NCI-H2081 (cell line): ENCODE measurements at places on chromosomes 2 and 18.

- no peak for DNase-seq
Measured at GRCh38 chr2:222499226-222499625, 74.9 kb downstream of the SGPP2 start.

DNA sequence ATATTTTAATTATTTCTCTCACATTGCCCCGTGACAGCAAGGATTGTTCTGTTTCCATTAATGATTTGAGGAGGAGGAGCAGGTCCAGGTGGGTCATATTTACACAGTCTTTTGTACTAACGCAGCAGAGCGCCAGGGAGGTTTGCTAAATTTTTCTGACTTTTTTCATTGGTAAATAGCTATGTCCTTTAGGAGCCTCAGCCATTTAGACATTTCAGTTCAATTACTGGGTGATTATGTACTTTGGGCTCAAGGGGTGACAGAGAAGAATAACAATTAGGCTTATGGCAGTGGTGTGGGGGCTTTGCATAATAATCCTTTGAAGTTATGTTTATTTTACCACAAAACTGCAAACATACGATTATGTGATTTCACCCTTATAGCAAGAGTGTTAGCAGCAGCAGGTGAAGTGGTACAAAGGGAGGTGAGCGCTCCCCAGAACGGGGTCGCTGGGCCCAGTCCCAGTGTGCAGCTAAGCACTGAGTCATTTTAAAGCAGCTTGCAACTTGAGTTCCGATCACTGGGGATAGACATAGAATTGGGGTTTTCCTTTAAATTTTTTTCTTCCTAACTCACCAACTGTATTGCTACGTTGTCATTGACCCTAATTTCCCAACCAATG, 80.3 kb downstream of the TSHZ1 start:
- DNase-seq: peak; percentile 94

GRCh38 chr2:12723736-12724463, 7.2 kb downstream of the TRIB2 start:
- DNase-seq: no peak

DNA sequence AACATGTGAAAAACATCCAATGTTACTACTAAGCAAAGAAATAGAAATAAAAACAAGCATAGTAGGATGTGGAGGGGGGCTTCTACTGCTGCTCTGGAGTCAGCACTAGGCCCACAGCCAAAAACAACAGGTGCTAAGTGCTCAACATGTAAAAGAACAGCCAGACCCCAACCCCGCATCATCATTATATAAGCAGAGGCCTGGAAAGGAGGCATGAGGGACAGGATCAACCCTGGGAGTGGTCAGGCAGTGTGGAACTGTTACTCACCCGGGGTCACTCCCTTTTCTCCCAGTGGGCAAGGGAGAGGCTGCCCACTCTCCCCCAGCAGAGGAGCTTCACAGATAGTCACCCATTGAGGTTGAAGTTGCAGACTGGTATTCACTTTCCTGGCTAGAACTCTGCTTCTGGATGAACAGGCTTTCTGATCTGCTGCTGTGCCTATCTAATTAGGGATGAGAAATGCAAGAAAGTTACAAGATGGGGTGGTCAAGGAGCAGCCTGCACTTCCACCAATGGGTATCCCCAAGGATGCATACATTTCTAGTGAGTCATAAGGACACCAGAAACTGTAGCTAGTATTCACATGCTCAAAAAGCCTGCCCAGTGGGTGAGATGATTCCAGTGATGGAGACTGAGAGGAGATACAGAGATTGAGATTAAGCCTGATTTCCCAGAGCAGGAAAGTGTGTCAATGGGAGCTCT, 480.1 kb upstream of the TCF4 start:
- no peak for DNase-seq

DNA sequence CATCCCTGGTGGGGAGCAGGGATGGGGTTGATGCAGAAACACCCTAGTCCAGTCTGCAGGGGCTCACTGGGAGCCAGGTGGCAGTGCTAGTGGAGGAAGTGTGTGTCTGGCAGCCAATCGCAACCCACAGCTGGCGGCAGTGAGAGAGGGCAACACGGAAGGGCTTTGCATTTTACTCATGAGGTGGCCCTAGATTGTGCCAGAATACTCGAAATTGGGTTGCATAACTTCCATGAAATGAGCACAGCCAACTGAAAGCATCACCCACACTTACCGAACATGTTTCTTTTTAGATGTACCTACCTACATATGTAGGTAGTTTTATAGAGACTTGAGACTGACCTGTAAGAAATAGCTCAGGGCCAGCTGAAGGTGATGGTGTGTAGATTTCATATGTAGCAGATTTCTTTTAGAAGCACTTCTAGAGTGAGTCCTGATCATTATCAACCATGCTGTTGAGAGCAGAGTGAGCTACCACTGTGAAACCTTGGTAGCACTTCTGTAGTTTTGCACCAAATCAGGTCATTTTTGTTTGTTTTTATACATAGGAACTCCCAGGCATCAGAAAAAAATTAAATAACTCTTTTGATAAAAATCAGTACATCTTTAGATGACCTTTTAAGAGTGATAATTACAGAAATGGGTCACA, 13.0 kb downstream of the IL18R1 start:
- no peak for DNase-seq

DNA sequence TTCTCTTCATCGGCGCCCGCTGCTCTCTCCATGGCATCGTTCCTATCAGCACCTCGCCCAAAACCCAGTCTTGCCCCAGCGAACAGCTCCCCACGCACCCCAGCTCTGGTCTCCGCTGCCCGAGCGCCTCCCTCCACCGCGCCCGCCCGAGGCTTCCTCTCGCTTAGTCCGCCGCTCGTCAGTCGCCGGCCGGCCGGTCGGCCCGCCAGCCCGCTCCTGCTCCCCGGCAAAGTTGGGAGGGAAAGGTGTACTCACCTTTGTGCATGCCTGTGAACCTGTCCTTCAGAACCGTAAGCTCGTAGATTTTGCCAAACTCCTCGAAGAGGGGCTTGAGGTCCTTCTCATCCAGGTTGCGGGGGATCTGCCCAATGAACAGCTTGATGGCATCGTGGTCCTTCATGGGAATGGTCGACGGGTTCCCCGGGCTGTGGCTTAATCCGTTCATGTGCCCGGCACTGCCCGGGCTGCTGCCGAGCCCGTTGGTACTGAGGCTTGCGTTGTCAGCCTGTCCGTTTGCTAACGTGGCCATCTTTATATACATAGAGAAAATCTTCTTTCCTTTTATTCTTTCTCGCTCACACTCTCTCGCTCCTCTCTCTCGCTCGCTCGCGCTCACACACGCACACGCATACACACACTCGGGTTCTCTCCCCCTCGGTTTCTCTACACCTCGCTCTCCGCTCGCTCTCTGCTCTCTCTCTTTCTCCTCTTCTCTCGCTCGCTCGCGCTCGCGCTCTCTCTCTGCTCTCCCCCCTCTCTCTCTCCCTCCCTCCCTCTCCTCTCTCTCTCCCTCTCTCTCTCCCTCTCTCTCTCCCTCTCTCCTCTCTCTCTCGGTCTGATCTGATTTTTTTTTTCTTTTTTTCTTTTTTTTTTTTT, at the start of gene CELF4:
Gene CELF4 (minus strand): TSS at position 698 of the 876 bp plus-strand sequence.
- DNase-seq: peak; percentile 73

GRCh38 chr2:141417246-141417797, 713.5 kb downstream of the LRP1B start:
- no peak for DNase-seq

GRCh38 chr2:239000500-239001073, 152.7 kb downstream of the TWIST2 start:
- no peak for DNase-seq

GRCh38 chr2:218395826-218396687, 3.6 kb upstream of the CTDSP1 start:
- peak; percentile 93 for DNase-seq

DNA sequence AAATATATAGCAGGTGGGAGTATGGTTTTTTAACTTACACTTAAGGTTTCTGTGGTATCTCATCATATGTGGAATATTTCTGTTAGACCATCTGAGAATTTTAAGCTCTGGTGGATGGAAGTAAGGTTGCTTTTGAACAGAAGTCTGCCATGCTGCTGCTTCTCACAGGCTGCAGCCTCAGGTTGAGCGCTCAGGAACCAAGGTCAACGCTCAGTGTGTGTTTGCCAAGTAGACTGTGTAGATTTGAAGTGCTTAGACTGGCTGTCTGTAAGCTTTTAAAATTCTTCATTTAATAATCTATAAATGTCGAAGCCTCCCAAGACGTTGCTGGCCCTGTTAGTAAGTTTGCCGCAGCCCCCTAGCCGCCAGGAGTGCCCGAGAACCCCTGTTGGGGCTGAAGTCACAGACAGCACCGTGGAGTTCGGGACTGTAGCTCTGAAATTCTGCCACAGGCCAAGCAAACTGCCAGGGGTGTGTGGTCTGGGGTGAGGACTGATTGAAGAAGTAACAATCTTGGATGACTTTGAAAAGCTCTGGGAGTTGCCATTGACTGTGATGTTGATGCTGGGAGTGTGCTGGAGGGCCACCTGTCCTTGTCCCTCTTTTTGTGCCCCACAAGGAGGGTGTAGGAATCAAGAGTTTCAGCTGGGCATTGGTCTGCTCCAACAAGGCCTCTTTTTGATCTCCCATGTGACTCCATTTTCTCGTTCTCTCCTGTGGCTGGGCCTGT, 26.9 kb downstream of the INPP4A start:
- no peak for DNase-seq

- DNase-seq: no peak
Measured at GRCh38 chr2:238841542-238842164, 6.2 kb upstream of the TWIST2 start.

DNA sequence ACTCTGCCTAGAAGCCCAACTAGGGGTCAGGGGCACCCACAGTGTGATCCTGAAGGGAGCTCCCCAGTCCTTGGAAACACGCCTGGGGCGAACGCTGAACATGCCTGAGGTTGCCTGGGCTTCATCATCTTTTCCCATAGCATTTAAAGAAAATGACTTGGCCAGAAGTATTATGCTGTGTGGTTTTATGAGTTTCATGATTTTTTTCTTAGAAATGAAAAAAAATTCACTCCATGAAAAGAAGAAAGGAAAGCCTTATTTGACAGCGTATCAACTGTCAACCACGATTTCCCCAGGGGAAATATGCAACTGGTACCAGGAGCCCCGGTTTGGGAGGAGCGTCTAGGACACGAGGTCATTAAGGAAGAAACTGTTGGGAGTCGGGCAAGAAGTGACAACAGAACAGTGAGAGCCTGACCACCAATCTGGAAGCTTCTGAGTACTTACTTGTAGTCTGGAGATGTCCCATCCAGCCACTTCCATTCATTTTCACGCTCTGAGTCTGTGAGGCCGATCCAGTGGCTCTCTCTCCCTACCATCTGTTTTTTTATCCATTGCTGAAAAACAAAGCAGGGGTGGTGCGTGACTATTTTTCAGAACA, 63.5 kb upstream of the THOC1 start:
- no peak for DNase-seq

GRCh38 chr2:67572721-67573435, 175.7 kb downstream of the ETAA1 start:
- no peak for DNase-seq

GRCh38 chr2:234203135-234203984, 152.9 kb downstream of the SPP2 start:
- DNase-seq: no peak

GRCh38 chr2:180359522-180360282, 352.6 kb upstream of the CWC22 start:
- DNase-seq: no peak

DNA sequence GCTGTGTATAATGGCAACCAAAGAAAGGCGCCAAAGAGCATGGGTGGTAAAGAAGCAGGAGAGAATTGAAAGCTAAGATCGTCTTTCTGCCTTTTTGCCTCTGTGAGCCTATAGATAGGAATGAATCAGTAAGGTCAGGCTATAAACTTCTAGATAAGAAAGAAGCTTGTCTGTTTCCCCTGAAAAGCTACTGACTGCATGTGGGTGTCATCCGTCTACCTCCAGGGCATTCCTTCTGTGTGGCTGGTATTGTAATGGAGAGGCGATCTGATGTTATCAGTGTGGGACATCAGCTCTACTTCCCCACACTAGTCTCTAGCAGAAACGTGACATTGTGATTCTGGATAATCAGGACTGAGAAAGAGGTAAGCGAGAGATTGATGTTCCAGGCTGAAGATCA, 63.4 kb upstream of the PLA2R1 start:
- DNase-seq: no peak

- no peak for DNase-seq
Measured at GRCh38 chr2:86172610-86173009, 22.7 kb downstream of the IMMT start.

- DNase-seq: no peak
Measured at GRCh38 chr2:144358979-144359541, 160.9 kb downstream of the ZEB2 start.

- no peak for DNase-seq
Measured at GRCh38 chr18:77006305-77007175, 126.0 kb downstream of the MBP start.

- no peak for DNase-seq
Measured at GRCh38 chr2:29068513-29068912, 5.8 kb downstream of the PCARE start.

- DNase-seq: no peak
Measured at GRCh38 chr2:120736624-120737339, 1.1 kb downstream of the GLI2 start.

GRCh38 chr2:140442319-140442718, 1662.1 kb upstream of the NXPH2 start:
- DNase-seq: no peak

DNA sequence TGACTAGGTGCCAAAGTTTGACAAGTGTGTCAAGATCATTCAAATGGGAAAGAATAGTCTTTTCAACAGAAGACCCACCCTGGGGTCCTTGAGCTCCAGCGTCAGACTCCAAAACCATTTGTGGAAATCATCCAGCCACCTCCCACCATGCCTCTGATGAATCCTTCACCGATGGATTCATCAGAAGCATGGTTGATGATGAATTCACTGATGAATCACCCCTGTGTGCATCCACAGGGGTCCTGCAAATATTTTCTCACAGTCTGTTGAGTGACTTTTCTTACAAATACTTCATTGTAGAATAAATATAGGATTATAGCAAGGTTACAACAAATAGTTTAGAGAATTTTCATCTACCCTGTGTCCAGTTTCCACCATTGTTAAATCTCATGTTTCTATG, 4.3 kb downstream of the UGT1A9 start:
- DNase-seq: no peak

DNA sequence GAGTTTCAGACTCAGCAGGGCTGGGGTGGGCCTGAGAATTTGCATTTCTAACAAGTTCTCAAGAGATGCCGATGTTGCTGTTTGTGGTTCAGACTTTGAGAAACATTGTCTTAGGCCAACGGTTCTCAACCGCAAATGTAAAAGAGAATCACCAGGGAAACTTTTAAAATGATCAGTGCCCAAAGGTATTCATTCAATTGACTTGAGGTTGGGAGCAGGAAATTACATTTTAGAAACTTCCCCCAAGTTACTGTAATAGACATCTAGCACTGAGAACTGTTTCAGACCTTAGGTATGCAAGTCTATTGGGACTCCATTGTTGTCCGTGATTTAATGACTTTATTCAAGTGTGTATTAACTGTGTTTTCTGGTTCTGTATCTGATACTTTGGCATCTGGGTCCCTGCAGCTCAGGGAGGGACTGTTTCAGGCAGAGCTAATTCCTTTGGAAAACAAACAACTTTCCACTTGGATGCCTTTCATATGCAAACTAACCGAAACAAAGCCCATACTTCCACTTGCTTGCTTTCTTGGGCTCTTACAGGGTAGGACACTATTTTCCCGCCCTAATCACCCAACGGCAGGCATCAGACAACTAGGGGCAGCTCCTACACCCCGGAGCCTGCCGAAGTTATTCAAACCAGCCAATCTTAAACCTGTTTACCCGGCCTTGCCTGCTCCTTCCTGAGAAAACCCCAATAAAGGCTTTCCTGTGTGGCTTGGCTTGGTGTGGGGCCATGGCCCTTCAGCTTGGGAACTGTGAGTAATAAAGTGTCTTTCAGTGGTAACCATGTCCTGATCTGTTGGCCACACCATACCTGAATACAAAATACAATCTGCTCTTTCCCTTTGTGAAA, 97.6 kb downstream of the POLE4 start:
- no peak for DNase-seq

GRCh38 chr2:113351375-113352355, 72.9 kb upstream of the PAX8 start:
- no peak for DNase-seq
